Esophagus (tissue), 2 donors: ENCODE measurements at places on chromosomes 11 and 22. TPM values are rescaled to one million over a fixed set of nuclear protein-coding genes. Genes with fewer than 3 reads are reported as not detected.

Gene SLC7A4
- polyA plus RNA-seq = 4.5 TPM

Gene MS4A15
- not detected for polyA plus RNA-seq

Gene LGALS1
- 160 TPM for polyA plus RNA-seq

Gene SLC22A6
- not detected for polyA plus RNA-seq

Gene POU2AF2
- not detected for polyA plus RNA-seq

Gene CD3G
- 0.45 TPM for polyA plus RNA-seq

Gene SLC35C1
- 36.9 TPM for polyA plus RNA-seq

Gene OR51A2
- not detected for polyA plus RNA-seq

Gene TCN2
- 1.6 TPM for polyA plus RNA-seq

Gene MS4A4A
- 1.7 TPM for polyA plus RNA-seq

Gene ELMOD1
- polyA plus RNA-seq = not detected

Gene PRR33
- 0.43 TPM for polyA plus RNA-seq

Gene GLYAT
- polyA plus RNA-seq = not detected

Gene SUSD2
- polyA plus RNA-seq = 0.73 TPM

Gene PRG3
- not detected for polyA plus RNA-seq

Gene RASL10A
- polyA plus RNA-seq = 1.0 TPM

Gene CHRNA10
- polyA plus RNA-seq = 0.66 TPM

Gene CBLIF
- polyA plus RNA-seq = 0.07 TPM

Gene CARNS1
- polyA plus RNA-seq = 0.29 TPM

Gene KRTAP5-2
- polyA plus RNA-seq = not detected

Gene DDI1
- not detected for polyA plus RNA-seq

Gene BIRC3
- 9.8 TPM for polyA plus RNA-seq

Gene NRXN2
- 0.24 TPM for polyA plus RNA-seq

Gene NAALAD2
- polyA plus RNA-seq = 0.15 TPM

Gene STK33
- 0.92 TPM for polyA plus RNA-seq

Gene NECTIN1
- polyA plus RNA-seq = 89.9 TPM

Gene KDM4E
- polyA plus RNA-seq = not detected

Gene MUC6
- polyA plus RNA-seq = 0.46 TPM

Gene TMPRSS13
- 13.5 TPM for polyA plus RNA-seq

Gene KDELR3
- polyA plus RNA-seq = 1.0 TPM

Gene CYTH4
- 4.1 TPM for polyA plus RNA-seq

Gene CRYAB
- 89.6 TPM for polyA plus RNA-seq

Gene APOBEC3G
- polyA plus RNA-seq = 2.1 TPM

Gene NUCB2
- polyA plus RNA-seq = 174 TPM

Gene NTM
- 0.24 TPM for polyA plus RNA-seq

Gene KRTAP5-8
- 0.31 TPM for polyA plus RNA-seq

Gene MMP27
- polyA plus RNA-seq = 0.07 TPM

Gene P2RY6
- polyA plus RNA-seq = 0.71 TPM

Gene CASP5
- polyA plus RNA-seq = not detected

Gene OR4D10
- not detected for polyA plus RNA-seq

Gene COX8A
- polyA plus RNA-seq = 737 TPM
